ENCODE measurements at places on chromosomes 12 and 14. TPM values are rescaled to one million over a fixed set of nuclear protein-coding genes. Genes with fewer than 3 reads are reported as not detected.
A peak's percentile ranks its signal among the peaks of the same experiment; 100 is the strongest.

DNA sequence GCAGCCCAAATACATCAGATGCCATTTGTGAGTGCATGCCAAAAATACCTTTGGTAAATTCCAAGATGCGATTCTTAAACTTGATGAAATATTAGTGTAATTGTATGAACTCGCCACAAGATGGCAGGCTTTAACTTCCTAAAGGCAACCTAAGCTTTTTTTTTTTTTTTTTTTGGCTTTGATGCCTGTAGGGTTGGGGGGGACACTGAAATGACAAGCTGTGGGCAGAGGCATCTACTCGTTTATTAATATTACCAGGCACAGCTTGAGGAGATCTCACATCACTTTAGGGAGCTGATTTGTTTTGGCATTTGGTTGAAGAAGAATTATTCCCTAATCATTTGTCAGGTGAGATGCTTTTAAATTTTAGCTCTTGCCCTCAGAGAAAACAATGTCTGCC, 126.7 kb upstream of the CCDC196 start:
- no peak for DNase-seq

DNA sequence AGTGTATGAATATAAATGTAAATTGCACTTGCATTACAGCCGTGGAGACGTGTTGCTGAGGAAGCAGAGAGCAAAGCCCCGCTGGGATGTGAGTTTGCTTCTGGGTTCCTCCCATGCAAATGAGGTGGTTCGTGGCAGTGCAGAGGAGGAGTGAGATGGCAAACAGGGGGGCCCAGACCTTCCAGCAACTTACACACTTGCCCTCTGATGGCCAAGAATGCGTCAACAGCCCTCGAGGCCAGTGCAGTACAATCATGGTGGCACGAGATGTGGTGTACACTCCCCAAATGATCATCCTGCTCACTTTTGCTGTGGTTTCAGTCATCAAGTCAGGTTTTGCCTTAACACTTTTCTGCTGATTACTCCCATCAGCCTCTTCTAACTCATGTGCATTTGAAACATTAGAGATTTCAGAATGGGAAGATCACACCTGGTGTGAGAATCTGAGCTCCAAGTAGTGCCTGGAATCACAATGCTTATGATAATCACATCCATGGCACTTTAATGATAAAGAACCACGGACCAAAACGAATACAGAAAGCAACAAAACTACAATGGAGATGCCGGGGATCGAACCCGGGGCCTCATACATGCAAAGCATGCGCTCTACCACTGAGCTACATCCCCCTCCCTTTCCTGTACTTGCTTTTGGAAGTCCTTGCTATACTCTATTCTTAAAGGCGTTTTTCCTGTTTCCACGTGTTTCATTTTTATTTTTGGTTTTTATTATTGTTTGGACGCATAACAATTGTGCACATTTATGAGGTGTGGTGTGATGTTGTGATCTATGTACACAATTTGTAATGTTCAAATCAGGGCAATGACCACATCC, 7.0 kb upstream of the UBC start:
- DNase-seq: peak; percentile 67

- DNase-seq: no peak
Observed at GRCh38 chr14:89107626-89108025, 283.2 kb downstream of the TTC8 start.

DNA sequence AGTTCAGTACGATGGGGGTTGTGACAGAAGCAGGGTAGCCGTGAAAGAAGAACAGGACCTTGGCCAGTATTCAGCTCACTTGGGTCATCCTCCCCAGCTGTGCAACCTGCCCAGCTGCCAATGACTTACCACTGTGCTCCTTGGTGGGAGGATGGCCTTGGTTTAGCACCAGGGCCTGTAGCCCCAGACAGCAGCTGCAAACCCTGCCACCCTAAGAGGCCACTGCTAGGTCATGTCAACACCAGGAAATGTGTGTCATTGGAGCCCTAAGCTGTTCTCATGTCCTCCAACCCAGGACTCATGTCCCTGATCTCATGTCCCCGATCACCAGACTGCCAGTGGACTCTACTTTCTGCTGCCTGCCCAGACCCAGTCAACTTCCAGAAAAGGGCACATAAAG, 3.0 kb upstream of the CRACR2A start:
- no peak for DNase-seq

DNA sequence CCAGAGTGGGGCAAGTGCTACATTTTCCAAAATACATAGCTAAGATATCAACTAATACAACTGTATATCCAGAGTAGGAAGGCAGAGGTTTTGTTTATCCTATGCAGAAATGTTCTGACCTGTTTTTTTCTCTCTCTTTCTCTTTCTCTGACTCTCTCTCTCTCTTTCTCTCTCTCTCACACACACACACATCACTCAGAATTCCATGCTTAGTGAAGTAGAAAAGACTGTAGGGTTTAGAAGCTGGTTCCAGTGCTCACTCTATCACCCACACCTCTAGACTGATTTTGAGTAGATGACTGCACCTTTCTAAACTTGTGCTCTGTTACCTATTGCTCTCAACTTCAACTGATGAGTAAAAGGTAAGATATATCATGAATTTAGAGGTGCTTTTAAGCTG, 356.7 kb downstream of the LRIG3 start:
- no peak for DNase-seq

The SOS2 gene
- total RNA-seq: 32.0 TPM

All from activated B cell treated with CpG ODN at 0.5 μM for 24 hours (primary cell).